ENCODE measurements at places on chromosomes 11 and 22. TPM values are rescaled to one million over a fixed set of nuclear protein-coding genes. Genes with fewer than 3 reads are reported as not detected.

Gene DDX10
- total RNA-seq: 15.7 TPM

Gene RIN1
- 4.9 TPM for total RNA-seq

Gene GPR83
- 0.05 TPM for total RNA-seq

Gene LUZP2
- not detected for total RNA-seq

Gene SLC22A8
- total RNA-seq: not detected

Gene SERHL2
- 0.41 TPM for total RNA-seq

Gene DMC1
- total RNA-seq: not detected

Gene CD3D
- total RNA-seq: 0.69 TPM

Measured in pancreas (tissue), 10 donors.